ENCODE measurements at places on chromosomes 2 and 18.

GRCh38 chr18:25982961-25983360 lies 107.5 kb downstream of the SS18 start:
- no peak for DNase-seq

DNA sequence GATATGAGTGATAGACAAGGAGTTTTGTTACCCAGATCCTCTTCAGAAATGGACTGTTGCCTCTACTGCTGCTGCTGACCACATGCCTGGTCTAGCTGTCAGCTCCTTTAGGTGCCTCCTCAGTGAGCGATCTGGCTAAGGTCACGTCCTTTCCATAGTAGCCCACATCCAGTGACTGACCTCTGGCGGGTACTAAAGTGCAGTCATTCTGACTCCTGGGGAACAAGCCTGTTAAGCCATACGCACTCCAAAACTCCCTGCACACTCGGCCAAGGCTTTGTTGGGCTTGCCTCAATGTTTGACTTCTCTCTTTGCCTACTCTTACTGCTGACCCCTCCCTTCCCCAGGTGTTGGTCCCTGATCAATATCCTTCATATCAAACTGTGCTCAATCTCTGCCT lies 685.2 kb downstream of the IRS1 start:
- DNase-seq, result peak; percentile 17

DNA sequence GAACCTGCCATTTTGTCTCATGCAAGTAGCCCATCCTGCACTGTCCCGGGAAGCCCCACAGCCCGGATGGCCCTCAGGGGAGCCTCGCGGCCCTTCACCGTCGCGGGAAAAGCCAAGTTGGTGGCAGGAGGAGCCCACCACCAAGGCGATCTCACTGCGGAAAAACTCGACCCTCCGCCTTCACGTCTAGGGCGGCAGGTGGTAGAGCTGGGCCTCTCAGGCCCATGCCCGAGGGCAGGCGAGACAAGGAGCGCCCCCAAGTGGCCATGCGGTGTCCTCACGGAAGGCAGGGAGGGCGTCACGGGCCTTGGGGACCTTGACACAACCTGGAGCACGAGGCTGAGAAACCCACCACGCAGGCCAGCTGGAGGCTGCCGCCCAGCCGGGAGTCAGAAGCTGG lies 34.8 kb upstream of the SKA1 start:
- no peak for DNase-seq

DNA sequence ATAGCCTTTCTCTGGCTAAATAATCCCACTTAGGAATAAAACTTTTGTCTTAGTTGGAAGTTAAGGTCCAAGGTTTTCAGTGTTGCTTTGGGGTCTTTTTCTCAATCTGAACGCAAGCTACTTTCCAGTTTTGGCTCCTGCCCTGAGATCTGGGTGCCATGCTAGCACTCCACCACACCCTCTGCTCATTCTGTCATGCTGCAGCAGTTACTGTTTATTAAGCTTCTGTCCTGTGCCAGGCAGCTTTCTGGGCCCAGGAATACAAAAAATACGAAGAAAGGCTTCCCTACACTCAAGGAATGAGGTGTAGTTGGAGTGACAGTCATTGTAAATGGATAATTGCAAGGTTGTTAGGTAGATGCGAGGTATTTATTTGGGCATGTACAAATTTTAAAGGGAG lies 46.3 kb upstream of the RTN4 start:
- DNase-seq, result no peak

DNA sequence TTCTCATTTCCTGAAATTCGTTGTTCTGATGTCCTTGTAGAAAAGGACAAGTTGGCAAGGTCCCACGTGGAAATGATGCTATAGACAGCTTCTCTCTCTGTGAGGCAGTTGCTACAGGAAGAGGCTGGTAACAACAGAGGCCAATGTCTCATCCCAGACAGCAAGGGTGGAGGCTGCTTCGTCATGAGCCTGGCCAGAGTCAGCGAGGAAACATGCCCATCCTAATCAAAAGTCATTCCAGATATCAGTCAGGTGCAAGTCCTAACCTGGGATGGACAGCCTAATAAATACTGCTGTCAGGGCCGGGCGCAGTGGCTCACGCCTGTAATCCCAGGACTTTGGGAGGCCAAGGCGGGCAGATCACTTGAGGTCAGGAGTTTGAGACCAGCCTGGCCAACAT lies 6.4 kb upstream of the SMAD7 start:
- no peak for DNase-seq

GRCh38 chr2:205959521-205959920 lies 126.5 kb downstream of the INO80D start:
- DNase-seq, result no peak

GRCh38 chr18:13243363-13243762 lies 24.8 kb downstream of the LDLRAD4 start:
- DNase-seq, result no peak

DNA sequence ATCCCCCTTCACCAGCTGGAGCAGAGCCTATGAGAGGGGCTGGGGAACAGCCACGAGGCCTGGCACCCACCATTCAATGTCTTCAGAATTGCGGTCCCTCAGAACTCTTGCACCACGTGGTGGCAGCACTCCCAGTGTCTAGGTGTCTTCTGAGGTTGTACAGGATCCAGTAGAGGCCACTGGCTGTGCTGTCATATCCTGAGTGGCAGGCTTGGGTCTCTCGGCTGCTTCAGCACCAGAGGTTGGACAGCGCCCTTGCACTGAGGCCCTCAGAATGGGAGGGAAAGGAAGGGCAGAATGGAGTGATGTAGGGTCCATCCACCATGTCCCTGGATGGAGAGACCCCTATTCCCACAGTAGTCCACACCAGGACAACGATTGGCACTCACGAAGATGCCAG lies 112.0 kb upstream of the TEKT4 start:
- no peak for DNase-seq

- DNase-seq, result peak; percentile 72
These were observed 5.8 kb downstream of the HDLBP start for GRCh38 chr2:241309684-241310117.

DNA sequence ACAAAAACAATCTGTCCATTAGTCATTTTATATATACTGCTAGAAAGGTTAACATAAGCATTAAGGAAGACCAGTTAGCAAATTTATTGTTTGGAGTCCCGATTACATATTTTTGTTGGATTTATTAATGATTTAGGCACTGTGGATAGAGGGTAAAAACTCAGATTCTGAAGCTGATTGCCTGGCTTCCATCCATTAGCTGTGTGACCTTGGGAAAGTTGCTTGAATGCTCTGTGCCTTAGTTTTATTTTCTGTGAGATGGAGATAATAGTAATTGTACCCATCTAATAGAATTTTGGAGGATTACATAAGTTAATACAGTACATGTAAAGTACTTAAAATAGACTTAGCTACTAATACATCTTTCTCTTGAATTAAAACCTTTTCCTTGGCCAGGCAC lies 36.3 kb upstream of the NEMP2 start:
- no peak for DNase-seq

GRCh38 chr2:121955426-121955825 lies 200.0 kb downstream of the TSN start:
- DNase-seq, result no peak

- no peak for DNase-seq
These were observed 96.2 kb downstream of the GALNT3 start for GRCh38 chr2:165697748-165698443.

GRCh38 chr2:212005085-212005671 lies 533.4 kb downstream of the ERBB4 start:
- peak; percentile 64 for DNase-seq

- DNase-seq, result no peak
These were observed 83.6 kb downstream of the ASXL2 start for GRCh38 chr2:25794544-25795276.

- DNase-seq, result no peak
These were observed 6.9 kb upstream of the TRAF3IP1 start for GRCh38 chr2:238313289-238313990.

DNA sequence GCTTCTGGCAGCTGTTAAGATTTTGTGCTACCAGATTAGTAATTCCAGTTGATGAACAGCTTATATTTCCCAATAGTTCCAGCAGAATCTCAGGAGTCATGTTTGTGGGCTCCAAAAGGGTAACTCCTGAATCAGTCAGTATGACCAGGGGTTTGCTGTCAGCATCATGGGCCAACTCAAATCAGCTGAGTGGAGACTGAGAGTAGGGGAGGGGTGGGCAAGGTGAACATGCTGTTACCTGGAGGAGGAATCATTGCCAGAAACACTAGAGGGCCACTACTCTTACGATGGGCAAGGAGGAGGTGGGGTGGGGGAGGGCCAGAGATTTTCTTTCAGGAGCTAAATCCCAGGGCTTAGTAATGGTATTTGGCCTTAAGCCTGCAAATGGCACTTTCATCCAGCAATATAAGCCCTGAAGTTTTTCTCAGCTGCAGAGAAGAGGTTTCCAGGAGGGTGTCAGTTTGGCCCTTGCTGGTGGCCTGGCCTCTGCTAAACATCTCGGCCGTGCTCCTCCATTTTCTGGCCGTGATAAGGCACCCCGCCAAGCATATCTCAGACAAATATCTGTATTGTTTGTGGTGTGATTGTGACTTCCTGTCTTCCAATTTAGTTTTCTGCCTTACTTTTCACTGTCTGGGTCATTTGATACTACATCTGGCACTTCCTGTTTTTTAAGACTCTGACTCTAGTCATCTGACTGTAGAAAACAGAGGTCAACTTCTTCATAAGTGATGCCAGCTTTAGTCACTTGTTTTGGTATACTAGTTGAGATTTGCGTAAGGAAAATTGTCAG lies 120.5 kb upstream of the CXCR4 start:
- DNase-seq, result peak; percentile 56

DNA sequence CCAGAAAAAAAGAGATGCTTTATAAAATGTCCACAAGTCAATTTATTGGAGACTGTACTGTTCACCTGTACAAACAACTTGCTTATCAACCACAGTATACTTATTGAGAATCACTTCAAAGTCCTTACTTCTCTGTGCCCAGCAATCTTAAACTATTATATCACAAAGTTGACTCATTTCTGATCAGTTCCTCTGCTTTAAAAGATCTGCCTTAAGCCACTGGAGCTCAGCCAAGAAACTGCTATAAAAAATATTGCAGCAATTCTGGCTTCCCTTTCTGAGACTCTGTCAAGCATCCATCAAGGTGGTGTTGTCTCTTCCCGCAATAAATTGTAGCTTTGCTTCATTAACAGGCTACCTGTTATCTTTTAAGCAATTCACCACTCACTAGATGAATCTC lies 375.2 kb upstream of the SPHKAP start:
- peak; percentile 14 for DNase-seq

- DNase-seq, result no peak
These were observed 22.3 kb upstream of the SERPINB5 start for GRCh38 chr18:63454497-63454896.

- no peak for DNase-seq
These were observed 209.4 kb upstream of the TRIB2 start for GRCh38 chr2:12507295-12507694.

GRCh38 chr2:109129356-109129920 lies 433 bp downstream of the SH3RF3 start:
- no peak for DNase-seq

DNA sequence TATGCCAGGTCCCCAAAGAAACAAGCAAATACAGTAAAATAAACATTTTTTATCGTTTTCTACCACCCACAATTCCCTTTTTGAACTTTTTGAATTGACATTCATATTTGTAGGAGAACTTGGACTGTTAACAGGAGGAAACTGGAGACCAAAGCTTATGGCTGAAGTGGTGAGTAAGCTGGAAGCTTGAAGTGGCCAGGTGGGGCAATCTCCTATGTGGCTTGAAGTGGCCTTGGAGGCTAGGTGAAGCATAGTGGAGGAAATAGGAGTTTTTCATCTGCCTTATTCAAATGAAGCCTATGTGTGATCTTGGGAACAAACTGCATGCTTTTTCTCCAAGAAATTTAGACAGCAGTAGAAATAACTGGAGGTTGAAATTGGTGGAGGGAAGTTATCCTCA lies 962.9 kb upstream of the FANCL start:
- no peak for DNase-seq

- peak; percentile 1 for DNase-seq
These were observed 707 bp downstream of the KRCC1 start for GRCh38 chr2:88054782-88055370.

GRCh38 chr2:136136931-136137330 lies 19.0 kb upstream of the CXCR4 start:
- no peak for DNase-seq

DNA sequence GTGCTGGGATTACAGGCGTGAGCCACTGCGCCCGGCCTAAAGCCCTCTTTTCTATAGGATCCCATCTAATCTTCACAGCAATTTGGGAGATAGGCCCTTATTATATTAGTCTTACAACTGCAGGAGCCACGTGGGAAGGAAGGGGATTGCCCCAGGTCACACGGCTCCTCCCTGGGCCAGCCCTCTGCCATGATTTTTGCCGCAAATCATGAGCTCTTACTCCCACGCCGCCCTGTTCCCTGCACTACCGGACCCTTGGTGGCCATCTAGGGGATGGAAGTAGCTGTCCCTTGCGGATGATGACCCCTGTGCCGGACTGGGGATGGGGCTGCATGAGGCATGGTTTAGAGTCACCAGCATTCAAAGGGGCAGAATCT lies 28.4 kb upstream of the PTMA start:
- no peak for DNase-seq

GRCh38 chr2:64485961-64486360 lies 32.0 kb downstream of the LGALSL start:
- DNase-seq, result no peak

DNA sequence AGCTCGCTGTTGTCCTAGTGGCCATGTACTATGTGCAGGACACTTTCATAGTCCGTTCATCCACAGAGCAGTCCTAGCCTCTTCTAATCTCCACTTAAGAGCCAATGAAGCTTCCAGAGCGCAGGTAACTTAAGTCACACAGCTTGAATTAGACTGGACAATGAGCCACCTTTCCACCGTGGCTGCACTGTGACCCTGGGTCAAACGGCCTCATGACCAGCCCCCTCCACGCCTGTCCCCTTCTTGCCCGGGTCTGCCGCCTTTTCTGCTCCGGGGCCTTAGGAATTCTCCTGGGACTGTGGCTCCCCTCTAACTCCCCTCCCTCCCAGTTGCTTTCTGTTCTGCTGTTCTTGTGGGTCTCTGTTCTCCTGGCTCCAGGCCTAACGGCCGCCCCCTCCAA lies 8.4 kb upstream of the PRKCE start:
- DNase-seq, result no peak

DNA sequence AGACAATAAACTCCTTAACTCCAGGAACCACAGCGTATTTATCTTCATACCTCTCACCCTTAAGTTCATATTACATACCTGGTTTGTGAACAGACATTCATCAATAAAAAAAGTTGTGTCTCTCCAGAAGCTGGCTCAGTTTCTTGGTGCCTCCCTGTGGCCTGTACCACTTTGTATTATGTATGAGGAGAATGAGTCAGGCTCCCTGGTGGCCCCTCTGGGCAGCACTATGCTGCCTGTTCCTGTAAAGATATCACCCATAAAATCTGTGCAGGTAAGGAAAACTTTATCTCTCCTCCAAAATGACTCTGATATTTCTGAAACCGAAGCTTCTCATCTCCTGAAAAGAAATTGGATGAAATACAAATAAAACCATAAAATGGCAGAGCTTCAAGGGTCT lies 198.4 kb upstream of the NT5C1B start:
- DNase-seq, result no peak

- DNase-seq, result no peak
These were observed 173.7 kb downstream of the SP3 start for GRCh38 chr2:173791502-173791901.
